ENCODE measurements at places on chromosomes 7 and 10.
A peak's percentile ranks its signal among the peaks of the same experiment; 100 is the strongest.

GRCh38 chr7:130875-131780 lies 61.2 kb upstream of the FAM20C start:
- DNase-seq, result no peak

GRCh38 chr7:11228515-11228914 lies 254.8 kb downstream of the PHF14 start:
- peak; percentile 28 for DNase-seq

GRCh38 chr7:85851571-85852193 lies 664.8 kb upstream of the SEMA3D start:
- no peak for DNase-seq

GRCh38 chr7:80098795-80099194 lies 35.8 kb upstream of the GNAI1 start:
- DNase-seq, result no peak

Data from femur (tissue), 1 donor.